ENCODE measurements at places on chromosomes 7 and 10.

DNA sequence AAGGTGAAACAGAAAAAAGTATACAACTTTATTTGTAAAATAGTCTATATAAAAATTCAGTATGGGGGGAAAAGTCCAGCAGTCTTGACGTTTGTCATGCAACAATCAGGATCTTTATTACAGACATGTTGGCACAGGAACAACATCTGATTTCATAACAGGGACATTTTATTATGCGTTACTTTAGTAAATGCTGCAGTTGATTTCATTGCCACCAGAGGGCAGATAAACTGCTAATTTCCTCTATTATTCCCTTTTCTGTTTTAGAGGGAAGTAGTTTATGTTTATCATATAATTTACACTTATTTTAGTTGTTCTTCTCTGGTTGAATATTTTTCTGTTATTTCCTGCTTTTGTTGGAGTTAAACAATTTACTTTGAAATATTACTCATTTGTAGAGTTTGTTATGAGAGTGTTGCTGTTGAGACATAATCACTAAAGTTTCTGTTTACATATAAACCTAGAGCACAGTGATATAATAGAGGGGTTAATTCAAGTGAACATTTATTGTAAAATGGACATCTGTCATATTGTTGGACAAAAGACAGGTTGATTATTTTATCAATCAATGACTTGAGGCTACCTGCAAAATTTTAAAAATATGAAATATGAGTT lies 3.3 kb downstream of the PLXDC2 start:
- DNase-seq: peak; percentile 16

DNA sequence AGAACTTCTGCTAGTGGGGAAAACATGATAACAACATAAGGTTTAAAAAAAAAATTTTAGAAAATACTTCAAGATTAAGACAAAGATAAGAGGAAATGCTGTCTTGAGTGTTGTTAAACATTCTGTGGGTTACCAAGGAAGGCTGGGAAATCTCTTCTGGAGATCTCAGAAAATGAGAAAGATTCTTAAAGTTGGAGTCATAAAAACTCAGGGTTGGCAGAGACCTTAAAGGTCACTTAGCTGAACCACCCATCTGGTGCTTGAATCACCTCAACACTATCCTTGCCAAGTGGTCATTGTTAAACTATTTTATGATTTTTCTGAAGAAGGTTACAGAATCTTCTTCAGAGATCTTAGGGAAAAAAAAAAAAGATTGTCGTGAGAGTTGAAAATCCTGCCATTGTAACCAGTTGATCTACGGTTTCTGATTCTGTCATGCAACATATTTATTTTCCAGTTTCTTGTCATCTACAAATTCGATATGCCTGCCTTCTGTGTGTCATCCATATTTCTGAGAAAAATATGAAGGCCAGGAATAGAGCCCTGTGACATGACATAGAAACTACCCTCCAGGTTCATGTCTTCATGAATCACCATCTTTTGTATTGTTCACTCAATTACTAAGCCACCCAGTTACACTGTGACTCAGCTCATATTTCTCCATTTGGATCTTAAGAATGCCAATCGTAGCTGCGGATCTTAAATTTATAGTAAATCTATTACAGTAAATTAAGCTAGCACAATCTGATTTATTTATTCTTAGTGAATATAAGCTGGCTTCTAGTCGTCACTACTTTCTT lies 179.2 kb downstream of the ST7 start:
- DNase-seq: no peak

DNA sequence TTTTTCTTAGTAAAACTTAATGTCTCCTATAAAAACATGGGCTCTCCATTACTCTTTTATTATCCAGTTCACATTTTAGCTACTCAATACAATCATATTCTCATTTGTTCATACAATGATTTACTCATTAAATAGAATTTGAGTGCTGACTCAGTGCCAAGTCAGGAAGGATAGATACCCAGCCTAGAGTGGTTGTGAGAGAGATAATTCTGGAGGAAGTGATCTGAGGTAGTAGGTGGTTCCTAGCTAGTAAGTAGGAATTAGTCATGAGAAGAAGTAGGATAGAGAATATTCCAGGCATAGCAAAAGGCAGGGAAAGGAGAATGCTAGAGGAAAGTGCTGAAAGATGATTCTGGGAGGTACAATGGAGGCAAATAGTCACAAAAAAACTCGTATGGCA lies 133.5 kb upstream of the MBL2 start:
- no peak for DNase-seq

DNA sequence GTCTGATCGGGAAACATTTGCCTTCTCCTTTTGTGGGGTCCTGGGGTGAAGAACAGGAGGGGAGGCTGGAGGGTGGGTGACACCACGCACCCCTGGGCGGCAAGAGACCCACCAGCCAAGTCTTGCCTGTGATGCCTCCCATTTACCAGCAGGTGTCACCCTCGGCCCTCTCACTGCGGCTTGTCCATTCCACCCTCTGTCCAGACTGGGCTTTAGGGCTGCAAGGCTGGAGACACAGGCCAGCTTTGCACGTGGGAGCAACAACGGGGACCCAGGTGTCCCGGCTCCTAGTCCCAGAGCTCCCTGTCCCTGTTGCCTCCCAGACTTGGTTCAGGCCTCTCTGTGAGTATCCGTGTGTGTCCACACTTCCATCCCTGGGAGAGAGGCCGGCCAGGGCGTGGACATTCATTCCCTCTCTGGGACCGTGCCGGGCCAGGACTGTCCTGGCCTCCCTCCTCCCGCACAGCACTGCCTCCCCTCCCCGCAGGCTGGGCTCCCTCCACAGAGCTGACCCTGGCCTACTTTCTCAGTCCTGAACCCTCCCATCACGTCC lies 36.2 kb upstream of the GTF2IRD1 start:
- DNase-seq: peak; percentile 56

GRCh38 chr10:49310901-49311554 lies 12.1 kb downstream of the C10orf71 start:
- DNase-seq: no peak
